ENCODE measurements at places on chromosomes 4 and X.

- DNase-seq: no peak
Observed at GRCh38 chr4:19958848-19959247, 292.9 kb upstream of the SLIT2 start.

- DNase-seq: no peak
Observed at GRCh38 chrX:72305286-72306084, at the start of gene CITED1. Gene CITED1 (minus strand): TSS chrX:72305914. CDS start chrX:72302869, 3,045 bp downstream.

GRCh38 chr4:10084651-10085358 lies 31.8 kb downstream of the WDR1 start:
- DNase-seq: no peak

GRCh38 chrX:71458866-71459265 lies 74.0 kb upstream of the OGT start:
- no peak for DNase-seq

GRCh38 chr4:2796849-2797544 lies 4.1 kb downstream of the SH3BP2 start:
- DNase-seq: no peak

GRCh38 chr4:2413821-2414610 lies 4.4 kb downstream of the ZFYVE28 start:
- DNase-seq: no peak

DNA sequence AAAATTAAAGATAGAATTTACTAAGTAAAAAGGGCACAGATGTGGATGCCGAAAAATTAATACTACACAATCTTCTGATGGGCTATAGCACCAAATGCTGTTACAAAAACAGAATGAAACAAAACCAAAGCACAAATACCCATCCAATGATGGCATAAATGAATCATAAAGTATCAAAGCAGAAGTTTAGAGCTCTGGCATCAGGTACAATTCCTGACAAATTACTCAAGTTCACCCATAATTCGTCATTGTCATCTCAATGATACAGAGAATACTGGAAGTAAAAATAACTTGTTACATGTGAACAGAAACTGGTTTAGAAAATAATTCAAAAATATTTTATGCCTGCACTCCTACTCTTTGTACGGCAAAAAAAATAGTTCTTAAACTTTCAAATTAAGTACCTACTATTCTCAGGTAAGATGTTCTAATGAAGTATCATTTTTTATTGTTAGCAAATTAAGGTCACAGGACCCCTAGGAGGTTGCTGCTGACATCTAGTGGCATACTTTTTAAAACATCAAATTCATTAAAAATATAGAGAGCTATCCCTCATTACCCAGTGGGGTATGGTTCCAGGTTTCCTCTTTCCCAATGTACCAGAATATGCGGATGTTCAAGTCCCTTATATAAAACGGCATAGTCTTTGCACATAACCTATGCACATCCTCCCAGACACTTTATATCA lies 126.1 kb downstream of the INPP4B start:
- DNase-seq: peak; percentile 81

DNA sequence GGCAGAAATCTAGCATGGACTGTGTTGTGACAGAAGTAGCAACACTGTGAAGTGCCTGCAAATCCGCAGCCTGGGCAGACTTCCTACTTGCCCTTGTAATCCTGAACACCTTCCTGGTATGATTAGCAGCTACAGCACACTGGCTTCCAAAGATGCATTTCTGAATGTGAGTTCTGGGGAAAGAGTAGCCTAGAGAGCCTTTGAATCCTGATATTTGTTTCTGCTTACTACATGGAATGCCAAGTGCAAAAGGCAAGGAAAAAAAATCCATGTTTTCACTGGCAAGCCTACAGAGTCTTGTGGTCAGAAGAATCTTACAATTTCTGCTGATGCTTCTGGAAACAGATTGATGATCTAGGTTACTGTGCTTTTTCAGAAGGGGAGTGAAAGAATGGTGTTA lies 223.7 kb downstream of the COL25A1 start:
- DNase-seq: no peak

DNA sequence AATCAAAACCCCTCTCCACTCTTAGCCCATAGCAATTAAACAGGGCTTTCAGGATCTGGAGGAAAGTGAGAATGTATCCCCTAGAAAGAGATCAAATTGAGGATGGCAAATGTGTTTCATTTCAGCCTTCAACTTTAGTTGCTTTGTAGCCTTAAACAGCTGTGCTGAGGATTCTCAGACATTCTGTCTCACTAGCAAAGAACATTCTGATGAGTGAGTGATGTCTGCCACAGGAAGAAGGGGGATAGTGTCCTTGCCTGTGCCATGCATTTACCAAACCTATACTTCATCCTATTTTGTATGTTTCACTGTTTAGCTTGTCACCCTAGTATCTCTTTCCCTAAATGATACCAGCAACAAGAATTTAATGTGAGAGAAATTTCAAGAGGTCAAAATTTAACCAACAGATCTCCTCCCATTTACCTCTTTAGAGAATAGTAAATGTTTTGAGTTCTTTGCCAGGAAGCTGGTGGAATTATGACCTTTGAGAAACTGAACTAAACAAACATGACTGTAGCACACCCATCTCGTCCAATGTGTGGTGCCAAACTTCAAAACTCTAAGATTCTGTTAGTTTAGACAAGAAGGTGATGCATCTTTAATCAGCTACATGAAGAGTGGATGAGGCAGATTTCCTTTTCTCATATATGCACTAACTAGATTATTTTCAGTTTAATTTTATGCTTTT lies 165.6 kb downstream of the PALLD start:
- DNase-seq: no peak

- DNase-seq: no peak
Observed at GRCh38 chr4:38080061-38080974, 120.1 kb downstream of the PTTG2 start.

All from Kasumi-1 (cell line).